ENCODE measurements at places on chromosomes 5 and 9.

DNA sequence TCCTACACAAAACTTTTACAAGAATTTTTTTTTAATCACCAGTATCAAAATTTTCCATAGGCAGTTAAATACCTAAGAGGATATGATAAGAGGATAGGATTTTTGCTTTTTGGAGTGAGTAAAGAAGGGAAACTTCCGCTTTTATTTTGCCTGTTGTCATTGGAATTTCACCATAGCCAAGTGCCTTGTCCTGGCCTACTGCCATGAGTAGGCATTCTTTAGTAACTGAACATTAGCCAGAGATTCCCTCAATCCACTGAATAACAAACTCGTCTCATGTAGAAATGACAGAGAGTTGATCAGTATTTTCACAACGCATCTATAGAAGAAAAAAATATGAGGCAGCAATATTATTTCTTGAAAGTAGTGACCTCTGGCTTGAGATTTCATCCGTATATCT, 289.6 kb upstream of the ADAMTSL1 start:
- DNase-seq, result no peak

- no peak for DNase-seq
Measured at GRCh38 chr9:5364294-5365024, 24.8 kb upstream of the RLN1 start.

DNA sequence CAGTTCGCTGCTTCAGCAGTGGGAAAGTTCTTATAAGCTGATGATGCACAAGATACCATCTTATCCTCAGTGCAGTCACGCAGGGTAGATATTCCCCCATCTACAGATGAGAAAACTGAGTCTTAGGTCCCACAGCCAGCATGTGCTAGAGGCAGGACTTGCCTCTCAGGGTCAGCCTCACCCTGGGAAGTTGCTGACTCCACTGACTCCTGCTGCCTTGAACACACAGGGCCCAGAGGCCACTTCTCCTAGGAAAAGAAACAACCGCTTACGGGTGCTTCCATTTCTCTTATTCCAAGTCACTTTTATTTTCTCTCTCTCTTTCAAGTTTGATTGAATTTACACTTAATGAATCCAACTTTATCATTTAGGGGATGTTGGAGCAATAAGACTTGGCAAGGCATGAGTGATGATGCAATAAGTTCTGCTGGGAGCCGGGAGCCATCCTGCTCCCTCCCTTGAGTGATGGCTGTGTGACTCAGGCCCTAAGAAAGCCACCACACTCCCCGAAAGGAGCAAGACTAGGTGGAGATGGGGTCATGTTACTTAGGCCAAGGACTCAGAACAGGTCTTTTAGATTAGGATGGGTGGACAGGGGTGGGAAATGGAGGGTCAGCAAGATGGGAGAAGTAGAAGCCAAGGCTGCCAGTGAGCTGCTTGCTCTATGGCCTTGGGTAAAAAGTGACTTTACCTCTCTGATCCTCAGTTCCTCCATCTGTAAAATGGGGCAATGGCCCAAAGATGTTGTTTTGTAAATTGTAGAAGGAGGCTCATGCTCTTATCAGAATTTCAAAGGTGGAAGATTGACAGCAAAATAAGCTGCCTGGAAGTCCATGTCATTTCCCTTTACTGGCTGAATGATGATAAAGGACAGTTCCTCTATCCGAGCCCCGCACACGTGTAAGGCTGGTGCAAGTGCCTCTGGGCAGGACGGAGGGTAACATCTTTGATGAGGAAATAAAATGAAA, 67.4 kb upstream of the ZNF618 start:
- DNase-seq, result no peak

GRCh38 chr5:160466889-160467554, 45.4 kb downstream of the PTTG1 start:
- no peak for DNase-seq

DNA sequence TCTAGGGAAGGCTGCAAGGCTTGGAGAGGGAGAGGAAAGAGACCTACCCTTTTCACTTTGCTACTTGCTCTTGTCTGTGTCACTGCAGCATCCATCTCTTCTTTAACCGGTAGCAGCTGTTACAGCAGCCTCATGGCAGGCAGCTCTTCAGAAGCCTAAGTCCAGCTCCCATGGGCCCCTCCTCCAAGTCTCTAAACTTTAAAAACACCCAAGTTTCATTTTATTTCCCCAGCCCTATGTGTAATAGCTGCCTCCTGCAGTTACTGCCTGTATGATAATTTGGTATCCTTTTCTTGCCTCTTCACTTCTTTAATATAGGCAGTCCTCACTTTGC, 313.1 kb upstream of the PIK3R1 start:
- DNase-seq, result no peak

GRCh38 chr9:109730228-109730627, 49.8 kb upstream of the PALM2AKAP2 start:
- no peak for DNase-seq

GRCh38 chr9:18396102-18396728, 77.7 kb upstream of the ADAMTSL1 start:
- DNase-seq, result no peak

DNA sequence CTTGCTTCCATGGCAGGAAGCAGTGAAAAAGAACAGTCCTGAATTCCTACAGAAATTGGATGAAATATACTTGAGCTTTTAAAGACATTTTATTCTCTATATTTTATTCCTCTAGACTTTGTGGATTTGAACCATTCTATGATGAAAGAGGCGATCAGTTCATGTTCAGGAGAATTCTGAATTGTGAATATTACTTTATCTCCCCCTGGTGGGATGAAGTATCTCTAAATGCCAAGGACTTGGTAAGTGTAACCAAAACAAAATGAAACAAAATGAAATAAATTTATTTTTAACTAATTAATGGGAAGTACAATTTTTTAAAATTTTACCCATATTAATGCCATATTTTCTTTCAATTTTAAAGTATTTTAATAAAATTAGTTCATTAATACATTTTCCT, 34.1 kb downstream of the STARD4 start:
- no peak for DNase-seq

DNA sequence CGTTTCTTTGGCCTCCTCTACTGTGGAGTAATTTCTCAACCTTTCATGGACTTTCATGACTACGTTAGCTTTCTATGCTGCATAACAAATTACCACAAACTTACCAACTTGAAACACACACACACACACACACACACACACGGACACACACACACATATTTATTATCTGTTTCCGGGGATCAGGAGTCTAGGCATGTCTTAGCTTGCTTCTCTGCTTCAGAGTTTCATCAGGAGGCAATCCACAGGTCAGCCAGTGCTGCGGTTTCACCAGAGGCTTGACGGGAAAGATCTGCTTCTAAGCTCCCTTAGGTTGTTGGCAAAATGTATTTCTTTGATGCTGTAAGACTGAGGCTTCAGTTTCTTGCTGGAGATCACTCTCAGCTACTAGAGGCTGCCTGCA, 59.0 kb upstream of the C9orf72 start:
- DNase-seq, result no peak

DNA sequence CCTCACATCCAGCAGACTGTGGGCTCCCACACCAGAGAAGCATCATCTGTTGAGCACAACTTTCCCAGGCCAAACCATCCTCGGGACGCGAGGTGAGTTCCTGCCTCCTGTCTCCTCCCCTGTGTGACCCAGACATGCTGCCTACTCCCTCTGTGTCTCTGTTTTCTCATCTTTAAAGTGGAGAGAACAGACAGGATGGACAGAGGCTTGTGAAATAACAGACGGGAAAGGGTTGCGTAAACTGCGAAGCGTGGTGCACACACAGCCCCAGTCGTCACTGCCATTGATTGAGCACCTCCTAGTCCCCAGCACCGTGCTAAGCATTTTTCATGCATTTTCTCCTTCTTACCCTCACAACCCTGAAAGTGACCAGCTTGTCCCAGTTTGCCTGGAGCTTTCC, 52.1 kb upstream of the LMX1B start:
- DNase-seq, result no peak

GRCh38 chr5:148491015-148491792, 107.4 kb downstream of the FBXO38 start:
- DNase-seq, result no peak

DNA sequence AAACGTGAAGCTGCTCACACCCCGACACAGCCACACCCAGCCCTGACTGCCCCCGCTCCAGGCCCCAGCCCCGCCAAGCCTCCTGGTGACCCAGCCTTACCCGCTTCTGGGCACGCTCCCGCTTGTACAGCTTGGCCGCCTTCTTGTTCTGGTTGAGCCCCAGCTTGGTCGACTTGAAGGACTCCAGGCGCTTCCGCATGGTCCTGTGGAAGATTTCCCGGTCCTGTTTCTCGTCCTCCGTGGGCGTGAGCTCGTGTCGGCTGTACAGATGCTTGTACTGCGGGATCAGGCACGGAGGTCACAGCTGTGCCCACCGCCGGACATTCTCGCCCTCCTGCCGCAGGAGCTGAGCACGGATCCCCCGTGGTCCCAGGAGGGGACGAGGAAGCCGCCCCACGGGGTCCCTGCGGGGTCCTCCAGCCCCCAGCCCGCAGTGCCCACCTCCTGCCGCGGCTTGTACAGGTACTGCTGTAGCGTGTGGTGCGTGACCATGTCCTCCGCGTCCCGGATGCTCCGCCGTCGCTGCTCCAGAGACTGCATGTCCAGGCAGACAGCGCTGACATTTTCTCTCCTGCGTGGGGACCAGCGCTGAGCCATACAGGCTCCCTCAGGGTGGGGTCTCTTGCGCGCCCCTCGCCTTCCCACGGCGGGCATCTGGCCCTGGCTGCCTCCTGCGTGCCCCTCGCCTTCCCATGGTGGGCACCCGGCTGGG, 33.3 kb downstream of the EXOC3 start:
- DNase-seq, result no peak

DNA sequence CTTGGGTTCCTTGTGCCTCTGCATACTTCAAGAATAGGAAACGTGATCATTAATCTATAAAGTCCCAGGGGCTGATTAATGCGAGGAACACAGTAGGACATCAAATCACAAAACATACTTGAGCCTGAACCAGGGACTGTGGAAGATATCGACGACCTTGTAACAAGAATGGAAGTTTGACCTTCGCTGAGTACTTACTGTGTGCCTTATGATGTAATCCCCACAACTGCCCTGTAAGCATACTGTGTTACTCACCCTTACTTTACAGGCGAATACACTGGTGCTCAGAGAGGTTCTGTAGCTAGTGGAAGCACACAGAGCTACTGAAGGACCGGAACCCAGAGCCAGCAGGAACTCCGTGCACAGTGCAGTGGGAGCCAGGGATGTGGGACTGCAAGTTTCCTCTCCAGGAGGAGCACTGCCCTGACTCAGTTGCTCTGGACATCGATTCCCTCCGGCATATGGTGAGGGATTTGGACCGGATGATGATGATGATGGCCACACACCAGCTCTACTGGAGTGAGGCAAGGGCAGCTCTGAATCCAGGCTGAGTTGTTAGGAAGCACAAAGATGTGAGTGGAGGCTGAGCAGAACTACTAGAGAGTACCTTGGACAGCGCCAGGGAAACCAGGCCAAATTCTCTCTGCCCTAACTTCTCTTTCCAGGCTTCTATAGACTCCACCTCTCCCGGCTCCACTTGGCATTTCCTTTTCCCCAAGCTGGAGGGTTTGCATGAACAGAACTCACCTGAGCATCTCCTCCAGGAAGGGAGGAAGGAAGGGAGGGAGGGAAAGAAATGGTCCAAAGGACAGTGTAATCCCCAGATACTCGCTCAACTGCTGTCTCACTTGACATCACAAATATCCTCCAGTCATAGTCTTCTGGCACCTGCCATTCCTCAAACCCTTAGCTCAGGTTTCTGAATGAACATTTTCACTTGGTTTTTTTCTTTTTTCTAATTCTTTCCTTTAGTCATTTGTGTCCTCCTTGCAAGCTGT, 1.5 kb upstream of the GABBR2 start:
- DNase-seq, result no peak

GRCh38 chr5:135576075-135576599, 2.7 kb downstream of the CXCL14 start:
- DNase-seq, result no peak

- no peak for DNase-seq
Measured at GRCh38 chr9:88531920-88532698, 2.9 kb upstream of the NXNL2 start.

GRCh38 chr9:136658849-136659535, 3.7 kb upstream of the EGFL7 start:
- DNase-seq, result no peak

- no peak for DNase-seq
Measured at GRCh38 chr9:68727636-68728035, 22.6 kb downstream of the PIP5K1B start.

GRCh38 chr9:89678396-89679015, 73.7 kb downstream of the GADD45G start:
- no peak for DNase-seq

- DNase-seq, result no peak
Measured at GRCh38 chr9:35935755-35936509, 22.0 kb downstream of the OR2S2 start.

- no peak for DNase-seq
Measured at GRCh38 chr5:147830035-147830434, 1.4 kb downstream of the SPINK1 start.

DNA sequence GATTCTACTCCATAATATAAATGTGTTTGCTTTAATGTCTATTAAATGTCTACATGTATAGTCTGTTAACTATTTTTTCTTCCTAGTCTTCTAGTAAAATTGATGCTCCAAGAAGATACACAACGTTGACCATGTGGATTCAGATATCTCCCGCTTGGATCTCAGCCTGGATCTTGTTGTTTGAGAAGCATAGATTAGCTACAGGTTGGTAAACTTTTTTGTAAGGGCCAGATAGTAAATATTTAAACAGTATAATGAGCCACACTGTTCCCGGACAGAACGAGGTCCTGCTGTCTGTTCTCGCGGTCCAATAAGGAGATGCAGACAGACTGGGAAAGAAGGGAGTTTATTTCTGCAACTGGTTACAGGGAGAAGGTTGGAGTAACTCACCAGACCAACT, 86.2 kb upstream of the IL12B start:
- DNase-seq, result no peak

- DNase-seq, result no peak
Measured at GRCh38 chr9:110951805-110952539, 86.3 kb downstream of the LPAR1 start.

GRCh38 chr9:79215821-79216220, 355.9 kb upstream of the TLE4 start:
- DNase-seq, result no peak

GRCh38 chr9:3271157-3271556, 254.6 kb downstream of the RFX3 start:
- no peak for DNase-seq

GRCh38 chr9:134040176-134040565, 14.9 kb downstream of the BRD3OS start:
- no peak for DNase-seq

- no peak for DNase-seq
Measured at GRCh38 chr5:160441311-160441781, 19.7 kb downstream of the PTTG1 start.

DNA sequence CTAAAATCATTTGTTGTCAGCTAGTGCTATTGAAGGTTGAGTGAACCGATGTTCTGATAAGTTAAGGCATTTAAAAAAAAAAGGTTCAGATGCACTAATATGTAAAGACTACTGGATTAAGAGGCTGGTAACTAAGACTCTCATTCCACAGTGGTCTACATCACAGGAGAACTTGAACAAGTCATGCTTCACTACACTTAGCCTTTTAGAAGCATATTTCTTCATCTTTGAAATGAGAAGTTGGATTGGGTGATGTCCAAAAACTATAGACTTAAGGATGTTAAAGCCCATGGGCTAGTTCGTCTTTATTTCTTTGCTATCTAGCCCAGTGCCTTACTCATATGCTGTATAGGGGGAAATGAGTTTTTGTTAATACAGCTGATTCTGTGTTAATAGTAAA, 107.2 kb downstream of the NDUFS4 start:
- no peak for DNase-seq

Data from CD4-positive, alpha-beta T cell treated with Interleukin-15 for 1 hour (primary cell).